ENCODE measurements at places on chromosomes 12 and 14. TPM values are rescaled to one million over a fixed set of nuclear protein-coding genes. Genes with fewer than 3 reads are reported as not detected.
A peak's percentile ranks its signal among the peaks of the same experiment; 100 is the strongest.

KRT74 gene
- not detected for total RNA-seq

GLIPR1L1 gene
- total RNA-seq = not detected

SCAF11 gene
- total RNA-seq = 236 TPM

MMP19 gene
- 0.67 TPM for total RNA-seq

NEUROD4 gene
- total RNA-seq = not detected

ETFBKMT gene
- 1.8 TPM for total RNA-seq

RAD9B gene
- total RNA-seq = 1.1 TPM

ACOT2 gene
- 9.4 TPM for total RNA-seq

MAP3K9 gene
- total RNA-seq = 5.8 TPM

MGAT4C gene
- not detected for total RNA-seq

FOXA1 gene
- not detected for total RNA-seq

GRCh38 chr14:34450542-34450915 is 11.5 kb downstream of the SPTSSA start:
- H3K36me3 ChIP-seq = no peaks in the 10 kb centered on the region
- no peak overlapping the region for H3K27ac ChIP-seq
- H3K27me3 ChIP-seq = no peaks in the 10 kb centered on the region
- no peaks in the 10 kb centered on the region for H3K4me1 ChIP-seq
- DNase-seq = no peak

- no peaks in the 10 kb centered on the region for H3K36me3 ChIP-seq
- H3K4me3 ChIP-seq = no peak overlapping the region
- DNase-seq = no peak
- no peak overlapping the region for H3K27ac ChIP-seq
- no peaks in the 10 kb centered on the region for H3K27me3 ChIP-seq
Observed at GRCh38 chr12:76247026-76247646, 101.1 kb downstream of the BBS10 start.

DNA sequence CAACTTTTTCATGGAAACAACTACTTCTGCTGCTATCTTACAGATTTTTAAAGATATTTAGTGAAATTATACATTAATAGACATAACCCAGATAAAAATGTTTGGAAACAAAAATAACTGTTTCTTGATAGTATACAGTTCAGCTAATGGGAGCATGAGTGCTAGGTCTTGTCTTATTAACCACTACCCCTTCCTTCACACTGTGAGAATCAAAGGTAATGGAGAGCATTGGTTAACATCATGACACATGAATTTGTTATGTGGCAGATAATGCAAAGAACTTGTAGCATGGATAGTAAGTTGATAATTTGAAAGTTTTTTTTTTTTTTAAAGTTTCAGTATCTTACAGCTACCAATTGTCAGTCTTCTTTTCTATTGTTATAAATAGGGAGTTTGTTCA is 44.2 kb downstream of the CCDC91 start:
- no peak overlapping the region for H3K4me3 ChIP-seq
- H3K27ac ChIP-seq = no peak overlapping the region
- H3K36me3 ChIP-seq = no peaks in the 10 kb centered on the region

GRCh38 chr12:120496413-120497340 is 764 bp downstream of the DYNLL1 start:
- H3K27me3 ChIP-seq = no peaks in the 10 kb centered on the region
- H3K4me1 ChIP-seq = peaks cover 19% of the 10 kb centered on the region
- DNase-seq = peak; percentile 41
- no peaks in the 10 kb centered on the region for H3K36me3 ChIP-seq

GRCh38 chr12:32847287-32847686 is 49.3 kb downstream of the PKP2 start:
- no peaks in the 10 kb centered on the region for H3K27me3 ChIP-seq
- no peaks in the 10 kb centered on the region for H3K4me1 ChIP-seq
- H3K36me3 ChIP-seq = no peaks in the 10 kb centered on the region
- no peak for DNase-seq
- H3K27ac ChIP-seq = no peak overlapping the region
- H3K4me3 ChIP-seq = no peak overlapping the region

DNA sequence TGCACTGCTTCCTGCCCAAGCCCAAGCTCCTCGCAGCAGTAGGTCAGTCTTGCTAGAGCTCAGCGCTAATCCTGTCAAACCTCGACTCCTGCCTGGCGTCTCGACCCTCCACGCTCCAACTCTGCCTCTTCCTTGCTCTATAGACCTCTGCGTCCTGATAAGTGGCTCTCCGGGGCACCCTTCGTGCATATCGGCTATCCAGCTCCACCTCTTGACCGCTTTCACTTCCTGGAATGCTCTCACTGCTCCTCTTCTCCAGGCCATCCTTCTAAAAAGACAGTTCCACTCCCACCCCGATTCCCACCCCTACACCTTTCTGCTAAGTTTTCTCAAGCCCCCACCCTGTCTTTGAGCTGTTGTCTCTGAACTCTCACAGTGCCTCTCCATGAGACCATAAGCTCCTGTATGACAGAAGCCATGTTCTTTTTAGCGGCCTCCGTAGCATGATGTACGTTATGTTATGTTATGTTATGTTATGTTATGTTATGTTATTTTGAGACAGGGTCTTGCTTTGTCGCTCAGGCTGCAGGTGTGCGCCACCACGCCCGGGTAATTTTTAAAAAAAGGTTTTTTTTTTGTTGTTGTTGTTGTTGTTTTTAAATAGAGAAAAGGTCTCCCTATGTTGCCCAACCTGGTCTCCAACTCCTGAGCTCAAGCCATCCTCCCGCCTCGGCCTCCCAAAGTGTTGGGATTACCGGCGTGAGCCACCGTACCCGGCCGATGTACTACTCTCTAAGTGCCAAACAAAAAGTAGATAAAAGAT is 601 bp downstream of the COX14 start:
- DNase-seq = no peak
- peak overlapping the region; percentile 93 for H3K27ac ChIP-seq
- no peaks in the 10 kb centered on the region for H3K27me3 ChIP-seq
- H3K4me1 ChIP-seq = peaks cover 49% of the 10 kb centered on the region
- peaks cover 15% of the 10 kb centered on the region for H3K36me3 ChIP-seq

- H3K27ac ChIP-seq = no peak overlapping the region
- no peaks in the 10 kb centered on the region for H3K4me1 ChIP-seq
Observed at GRCh38 chr12:51942056-51942455, 9.4 kb upstream of the ACVR1B start.

GRCh38 chr12:94149119-94149780 is 873 bp downstream of the PLXNC1 start:
- H3K27me3 ChIP-seq = no peaks in the 10 kb centered on the region
- H3K4me1 ChIP-seq = peaks cover 33% of the 10 kb centered on the region
- no peak overlapping the region for H3K27ac ChIP-seq

- H3K4me3 ChIP-seq = no peak overlapping the region
- no peaks in the 10 kb centered on the region for H3K4me1 ChIP-seq
- H3K27me3 ChIP-seq = no peaks in the 10 kb centered on the region
Observed at GRCh38 chr14:92443741-92444140, 69.8 kb upstream of the RIN3 start.

- H3K4me1 ChIP-seq = peaks cover 13% of the 10 kb centered on the region
- H3K36me3 ChIP-seq = no peaks in the 10 kb centered on the region
- DNase-seq = no peak
- H3K4me3 ChIP-seq = no peak overlapping the region
- peaks cover 5% of the 10 kb centered on the region for H3K27me3 ChIP-seq
Observed at GRCh38 chr14:101950516-101951215, 13.7 kb upstream of the DYNC1H1 start.

DNA sequence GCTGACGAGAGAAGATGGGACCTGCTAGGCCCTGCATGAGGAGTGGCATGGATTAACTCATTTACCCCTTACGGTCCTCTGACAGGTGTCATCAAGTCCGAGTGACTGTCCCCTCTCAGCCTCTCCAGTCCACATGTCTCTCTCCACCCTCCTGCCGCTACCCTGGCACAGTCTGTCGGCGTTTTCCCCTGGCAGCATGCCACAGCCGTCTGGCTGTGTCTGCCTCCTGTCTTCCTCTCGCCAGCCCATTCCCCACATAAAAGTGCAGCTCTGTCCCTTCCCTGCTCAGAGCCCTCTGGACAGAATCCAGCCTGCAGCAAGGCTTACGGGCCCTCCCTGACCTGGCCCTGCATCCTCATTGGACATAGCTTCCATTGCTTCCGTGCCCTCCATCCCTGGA is 45.6 kb downstream of the UBE3B start:
- no peaks in the 10 kb centered on the region for H3K27me3 ChIP-seq
- H3K36me3 ChIP-seq = peaks cover 78% of the 10 kb centered on the region
- H3K4me1 ChIP-seq = no peaks in the 10 kb centered on the region
- H3K27ac ChIP-seq = no peak overlapping the region
- no peak overlapping the region for H3K4me3 ChIP-seq

- no peak for DNase-seq
- H3K4me1 ChIP-seq = peaks cover 13% of the 10 kb centered on the region
- H3K27me3 ChIP-seq = peaks cover 6% of the 10 kb centered on the region
- no peak overlapping the region for H3K4me3 ChIP-seq
Observed at GRCh38 chr14:100584056-100585031, 2.9 kb downstream of the BEGAIN start.

- H3K36me3 ChIP-seq = no peaks in the 10 kb centered on the region
- H3K27ac ChIP-seq = peak overlapping the region; percentile 66
- no peaks in the 10 kb centered on the region for H3K27me3 ChIP-seq
- no peak for DNase-seq
Observed at GRCh38 chr14:73851000-73851399, 631 bp upstream of the PTGR2 start.

- H3K36me3 ChIP-seq = no peaks in the 10 kb centered on the region
- no peak overlapping the region for H3K27ac ChIP-seq
- no peak for DNase-seq
- H3K27me3 ChIP-seq = no peaks in the 10 kb centered on the region
- H3K4me1 ChIP-seq = no peaks in the 10 kb centered on the region
- no peak overlapping the region for H3K4me3 ChIP-seq
Observed at GRCh38 chr12:90888316-90888715, 66.7 kb downstream of the CCER1 start.

DNA sequence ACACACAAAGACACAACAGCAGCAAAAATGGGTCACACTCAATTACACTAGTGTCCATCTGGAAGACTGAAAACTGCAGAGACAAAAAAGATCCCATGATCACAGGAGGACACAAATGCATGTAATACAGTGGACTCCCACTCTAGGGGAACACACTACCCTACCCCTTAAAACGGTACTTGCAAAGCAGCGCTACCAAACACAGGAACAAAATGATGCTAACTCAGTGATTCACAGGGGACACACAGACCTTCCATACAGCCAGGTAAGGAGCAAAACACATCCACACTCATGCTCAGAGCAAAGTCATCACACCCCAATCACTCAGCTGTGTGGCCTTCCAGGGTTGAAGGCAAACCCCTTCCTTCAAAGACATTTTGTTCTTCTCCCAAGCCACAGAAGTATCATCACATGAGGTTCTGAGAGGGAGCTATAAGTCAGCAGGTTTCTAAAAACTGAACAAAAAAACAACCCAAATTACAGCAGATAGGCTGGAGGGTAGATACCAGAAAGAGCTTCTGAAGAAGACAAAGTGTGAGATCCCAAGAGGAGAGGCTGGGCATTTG is 14.8 kb downstream of the SMUG1 start:
- H3K36me3 ChIP-seq = no peaks in the 10 kb centered on the region
- H3K4me1 ChIP-seq = peaks cover 14% of the 10 kb centered on the region
- no peak overlapping the region for H3K4me3 ChIP-seq
- H3K27ac ChIP-seq = no peak overlapping the region

GRCh38 chr14:79413734-79414428 is 797.4 kb downstream of the DIO2 start:
- H3K27ac ChIP-seq = no peak overlapping the region
- no peaks in the 10 kb centered on the region for H3K36me3 ChIP-seq
- no peaks in the 10 kb centered on the region for H3K4me1 ChIP-seq
- no peak for DNase-seq

DNA sequence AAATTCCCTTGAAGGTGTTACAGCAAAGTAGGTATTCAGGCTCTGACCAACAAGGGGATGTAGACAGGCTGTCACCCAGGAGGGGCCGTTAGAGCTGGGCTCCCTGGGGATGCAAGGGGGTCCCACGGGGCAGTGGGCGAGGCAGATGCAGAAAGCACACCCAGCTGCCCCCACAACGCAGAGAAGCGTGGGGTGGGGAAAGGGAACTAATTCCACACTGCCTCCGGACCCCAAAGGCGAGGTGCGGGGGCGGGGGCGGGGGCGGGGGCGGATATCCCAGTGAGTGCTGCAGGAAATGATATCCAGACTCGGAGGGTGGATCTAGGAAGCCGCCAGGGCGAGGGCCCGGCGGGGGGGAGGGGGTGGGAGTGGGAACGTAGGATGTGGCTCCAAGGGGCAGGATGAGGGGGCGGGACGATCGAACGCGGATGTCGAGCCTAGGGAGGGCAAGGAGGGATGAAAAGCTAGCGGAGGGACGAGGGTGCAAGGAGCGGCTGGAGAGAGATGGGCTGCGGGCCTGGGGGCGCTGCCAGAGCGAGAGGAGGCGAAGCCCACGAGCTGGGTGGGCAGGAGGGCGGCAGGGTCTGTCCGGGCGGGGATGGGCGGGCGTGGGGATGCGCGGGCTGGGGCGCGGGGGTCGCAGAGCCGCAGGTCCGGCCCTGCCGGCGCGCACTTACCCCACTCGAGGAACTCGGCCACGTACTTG is 874 bp downstream of the CDC42BPB start:
- no peak for DNase-seq
- no peaks in the 10 kb centered on the region for H3K27me3 ChIP-seq
- H3K4me1 ChIP-seq = peaks cover 6% of the 10 kb centered on the region
- H3K27ac ChIP-seq = no peak overlapping the region

DNA sequence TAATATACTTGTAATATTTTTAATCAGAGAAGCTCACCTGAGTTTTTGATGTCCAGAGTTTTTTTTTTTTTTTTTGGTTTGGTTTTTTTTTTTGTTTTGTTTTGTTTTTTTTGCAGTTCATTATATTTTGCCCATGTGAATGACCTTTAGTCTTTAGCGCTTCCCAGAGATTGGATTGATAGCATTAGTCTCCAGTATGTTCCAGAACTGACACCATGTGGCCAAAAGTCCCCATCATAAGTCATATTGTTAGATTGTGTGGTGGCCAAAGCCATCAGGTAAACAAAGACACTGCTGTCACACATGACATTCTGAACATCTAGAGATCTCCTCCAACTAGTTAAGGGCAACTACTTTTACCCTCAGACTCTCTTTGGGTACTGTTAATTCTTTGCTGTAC is 272.8 kb upstream of the GARIN2 start:
- no peaks in the 10 kb centered on the region for H3K4me1 ChIP-seq
- H3K36me3 ChIP-seq = no peaks in the 10 kb centered on the region
- H3K4me3 ChIP-seq = no peak overlapping the region

DNA sequence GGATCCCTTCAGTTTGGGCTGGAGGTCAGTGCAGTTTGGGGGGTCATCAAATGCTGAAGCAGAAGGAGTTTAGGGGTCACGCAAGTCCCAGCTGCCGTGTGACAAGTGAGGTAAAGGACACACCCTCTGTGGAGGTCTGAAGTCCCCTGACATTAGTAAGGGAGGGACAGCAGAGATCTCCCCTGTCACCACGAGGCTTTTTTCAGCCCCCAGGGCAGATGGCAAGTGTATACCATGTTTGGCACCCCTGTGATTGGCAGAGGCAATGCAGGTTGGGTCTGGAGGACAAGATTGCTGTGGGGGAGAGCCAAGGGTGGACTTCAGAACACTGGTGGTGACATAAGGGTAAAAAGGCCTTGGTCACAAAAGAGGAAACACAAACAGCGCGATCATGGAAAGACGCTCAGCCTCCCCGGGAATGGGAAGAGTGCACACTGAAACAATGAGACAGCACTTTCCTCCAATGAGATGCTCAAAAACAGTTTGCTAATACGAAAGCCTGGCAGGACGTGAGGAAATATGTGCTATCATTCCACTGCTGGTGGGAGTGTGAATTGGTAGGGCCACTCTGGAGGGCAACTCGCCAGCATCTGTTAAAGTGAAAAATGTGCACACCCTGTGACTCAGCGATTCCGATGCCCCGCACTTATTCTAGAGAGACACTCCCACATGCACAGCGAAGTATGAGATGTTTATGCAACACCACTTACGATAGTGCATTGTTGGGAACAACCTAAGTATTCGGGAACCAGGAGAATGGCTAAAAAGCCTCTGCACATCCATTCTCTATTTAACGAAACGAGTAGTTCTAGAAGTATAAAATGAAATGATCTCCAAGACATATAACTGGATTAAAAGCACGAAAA is 14.4 kb upstream of the CD27 start:
- no peaks in the 10 kb centered on the region for H3K36me3 ChIP-seq
- no peak overlapping the region for H3K27ac ChIP-seq
- no peaks in the 10 kb centered on the region for H3K27me3 ChIP-seq
- no peak overlapping the region for H3K4me3 ChIP-seq
